ENCODE measurements at places on chromosomes 6 and 20.
A peak's percentile ranks its signal among the peaks of the same experiment; 100 is the strongest.

- DNase-seq = peak; percentile 36
These were observed 339.1 kb downstream of the BTBD3 start for GRCh38 chr20:12256806-12257205.

DNA sequence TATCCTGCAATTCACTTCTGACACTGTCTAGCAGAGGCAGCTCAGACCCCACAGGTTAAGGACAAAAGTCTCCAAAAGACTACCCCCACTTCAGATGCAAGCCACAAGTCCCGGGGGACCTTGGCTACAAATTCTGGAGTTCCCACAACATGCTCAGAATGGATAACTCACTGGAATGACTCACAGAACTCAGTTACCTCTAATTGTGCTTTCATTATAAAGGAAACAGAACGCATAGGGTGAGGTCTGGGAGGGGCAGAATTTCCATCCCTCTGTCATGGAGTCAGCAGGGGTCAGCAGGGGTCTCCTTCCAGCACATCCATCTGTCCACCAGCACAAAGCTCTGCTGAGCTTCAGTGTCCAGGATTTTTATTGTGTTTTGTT is 184.2 kb downstream of the CDH4 start:
- DNase-seq = peak; percentile 95

GRCh38 chr20:7637184-7637583 is 303.1 kb downstream of the HAO1 start:
- DNase-seq = peak; percentile 25

DNA sequence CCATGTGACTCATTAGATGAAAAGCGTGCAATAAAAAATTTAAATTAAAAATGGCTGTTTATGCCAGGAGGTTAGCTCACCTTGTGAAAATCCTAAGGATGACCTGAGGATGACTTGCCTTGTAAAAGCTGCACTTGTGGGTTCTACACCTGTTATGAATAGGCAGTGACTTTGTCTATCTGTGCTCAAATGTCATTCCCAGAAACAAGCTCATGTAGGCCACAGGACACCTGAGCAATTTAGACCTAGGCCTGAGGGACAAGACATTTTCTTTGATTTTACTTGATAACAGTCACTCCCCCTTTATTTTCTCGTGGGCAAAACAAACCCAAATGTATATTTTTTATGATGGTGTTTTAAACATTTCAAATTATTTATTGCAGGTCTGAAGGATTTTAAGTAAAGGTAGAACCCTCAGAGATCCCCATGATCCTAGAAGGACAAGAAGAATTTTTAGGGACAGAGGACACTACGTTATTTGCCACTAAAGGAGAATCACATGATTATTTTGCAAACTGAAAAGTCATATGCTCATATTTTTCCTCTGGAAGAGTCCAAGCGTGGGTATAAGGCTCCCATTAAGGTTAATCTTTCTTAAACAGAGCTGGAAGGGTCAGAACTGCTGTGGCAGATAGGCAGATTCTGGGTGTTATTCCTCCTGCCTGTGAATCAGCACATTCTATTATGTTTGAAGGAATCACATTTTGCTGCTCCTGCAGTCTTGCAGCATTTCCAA is 277.5 kb upstream of the MAN1A1 start:
- DNase-seq = no peak

GRCh38 chr6:36578030-36578429 is 16.1 kb upstream of the SRSF3 start:
- no peak for DNase-seq

Measured in fibroblast of skin of right quadriceps (primary cell).